Central memory CD4-positive, alpha-beta T cell (primary cell): ENCODE measurements at places on chromosomes 3 and 15.

DNA sequence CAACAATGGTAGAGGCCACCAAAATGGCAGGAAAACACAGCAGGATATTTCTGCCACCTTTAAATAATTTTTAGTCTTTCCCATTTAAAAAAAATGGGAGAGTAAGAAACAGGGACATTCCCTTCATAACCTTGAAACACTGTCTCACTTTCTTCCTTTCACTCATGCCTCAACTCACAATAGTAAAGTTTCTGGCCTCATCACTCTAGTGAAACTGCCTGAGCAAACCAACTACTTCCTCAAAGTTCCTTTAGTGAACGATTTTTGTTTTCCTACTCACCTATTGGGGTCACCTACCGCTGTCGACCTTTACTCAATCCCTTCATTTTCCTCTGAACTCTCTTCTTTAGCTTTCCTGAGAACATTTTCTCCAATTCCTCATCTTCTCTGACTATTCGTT lies 33.0 kb downstream of the SHC4 start:
- DNase-seq: no peak

DNA sequence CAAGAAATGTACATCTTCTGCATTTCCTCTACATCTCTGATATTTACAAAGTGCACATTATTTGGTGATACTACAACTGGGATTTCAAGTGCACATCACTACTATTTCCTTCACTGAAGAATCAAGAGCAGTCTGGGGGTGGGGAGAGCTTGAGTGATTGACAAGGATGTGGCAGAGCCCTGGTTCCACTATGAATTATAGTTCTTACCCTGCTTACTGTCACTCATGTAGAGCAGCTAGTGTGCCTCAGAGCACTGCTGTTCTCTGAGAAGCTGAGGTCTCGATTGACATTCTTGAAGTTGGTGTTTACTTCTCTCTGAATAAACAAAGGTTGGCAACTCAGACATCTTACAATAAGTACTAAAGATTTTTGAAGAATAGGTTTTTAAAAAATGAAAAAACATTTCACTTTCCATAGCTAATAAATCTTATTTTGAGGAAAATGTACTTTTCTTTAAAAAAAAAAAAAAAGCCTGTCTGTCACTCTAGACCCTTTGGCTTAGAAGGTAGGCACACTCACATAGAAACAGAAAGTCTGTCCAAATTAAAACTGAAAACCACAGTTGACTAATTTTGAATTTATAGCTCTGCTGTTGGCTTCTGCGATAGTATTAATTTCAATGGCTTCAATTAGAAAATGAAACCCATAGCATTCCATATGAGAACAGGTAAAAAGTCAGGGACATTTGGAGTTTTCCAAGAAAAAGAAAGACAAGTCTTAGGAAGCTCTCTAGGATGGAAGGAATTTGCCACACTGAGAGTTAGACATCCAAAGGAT lies 5.6 kb downstream of the GREM1 start:
- no peak for DNase-seq

DNA sequence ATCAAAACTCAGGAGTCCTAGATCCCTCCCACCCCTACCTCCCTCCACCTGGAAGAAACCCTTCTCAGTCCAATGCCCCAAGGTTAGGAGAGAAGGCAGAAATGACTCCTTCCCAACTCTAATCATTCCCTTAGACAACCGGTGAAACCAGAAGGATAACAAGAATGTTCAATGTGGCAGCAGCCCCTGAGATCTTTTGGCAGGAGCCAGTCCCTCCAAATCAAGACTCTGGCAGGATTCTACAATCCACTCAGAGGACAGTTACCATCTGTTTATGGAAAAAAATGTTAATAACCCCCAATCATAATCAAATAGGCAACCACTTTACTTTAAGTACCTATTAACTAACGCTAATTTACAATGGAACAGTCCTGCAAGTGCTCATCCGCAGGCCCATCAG lies 136.5 kb downstream of the NTRK3 start:
- no peak for DNase-seq

DNA sequence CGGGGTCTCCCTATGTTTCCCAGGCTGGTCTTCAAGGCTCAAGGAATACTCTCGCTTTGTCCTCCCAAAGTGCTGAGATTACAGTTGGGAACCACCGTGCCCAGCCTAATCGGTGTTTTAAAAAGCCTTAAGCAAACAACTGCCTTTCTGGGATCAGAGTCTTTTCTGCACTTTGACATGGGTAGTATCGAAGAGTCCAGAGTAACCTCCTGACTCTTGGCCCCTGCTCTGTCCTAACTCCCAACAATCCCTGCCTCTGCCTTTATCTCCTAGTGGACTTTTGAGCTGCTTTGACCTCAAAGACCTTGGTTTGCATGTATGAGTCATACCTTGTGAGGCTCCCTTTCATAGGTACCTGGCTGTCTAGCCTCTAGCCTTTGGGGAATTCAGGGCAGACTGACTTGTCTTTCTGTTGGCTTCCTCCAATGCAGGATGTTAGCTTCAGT lies 21.0 kb upstream of the HACD2 start:
- DNase-seq: no peak

DNA sequence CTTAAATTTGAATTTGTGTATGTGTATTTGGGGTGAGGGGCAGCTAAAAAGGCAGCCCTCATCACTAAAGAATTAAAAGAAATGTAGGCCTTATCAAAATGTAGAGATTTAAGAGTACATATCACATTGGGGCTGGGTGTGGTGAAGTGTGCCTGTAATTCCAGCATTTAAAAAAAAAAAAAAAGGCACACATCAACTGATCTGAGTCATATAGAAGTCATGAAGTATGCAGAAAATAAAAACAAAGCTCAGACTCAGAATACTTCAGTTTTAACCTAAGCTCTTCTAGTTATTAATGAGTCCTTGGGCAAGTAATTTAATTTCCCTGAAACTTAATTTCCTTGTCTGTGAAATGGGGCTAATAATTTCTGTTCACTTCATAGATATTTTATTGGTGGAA lies 31.6 kb downstream of the SLC24A1 start:
- no peak for DNase-seq

DNA sequence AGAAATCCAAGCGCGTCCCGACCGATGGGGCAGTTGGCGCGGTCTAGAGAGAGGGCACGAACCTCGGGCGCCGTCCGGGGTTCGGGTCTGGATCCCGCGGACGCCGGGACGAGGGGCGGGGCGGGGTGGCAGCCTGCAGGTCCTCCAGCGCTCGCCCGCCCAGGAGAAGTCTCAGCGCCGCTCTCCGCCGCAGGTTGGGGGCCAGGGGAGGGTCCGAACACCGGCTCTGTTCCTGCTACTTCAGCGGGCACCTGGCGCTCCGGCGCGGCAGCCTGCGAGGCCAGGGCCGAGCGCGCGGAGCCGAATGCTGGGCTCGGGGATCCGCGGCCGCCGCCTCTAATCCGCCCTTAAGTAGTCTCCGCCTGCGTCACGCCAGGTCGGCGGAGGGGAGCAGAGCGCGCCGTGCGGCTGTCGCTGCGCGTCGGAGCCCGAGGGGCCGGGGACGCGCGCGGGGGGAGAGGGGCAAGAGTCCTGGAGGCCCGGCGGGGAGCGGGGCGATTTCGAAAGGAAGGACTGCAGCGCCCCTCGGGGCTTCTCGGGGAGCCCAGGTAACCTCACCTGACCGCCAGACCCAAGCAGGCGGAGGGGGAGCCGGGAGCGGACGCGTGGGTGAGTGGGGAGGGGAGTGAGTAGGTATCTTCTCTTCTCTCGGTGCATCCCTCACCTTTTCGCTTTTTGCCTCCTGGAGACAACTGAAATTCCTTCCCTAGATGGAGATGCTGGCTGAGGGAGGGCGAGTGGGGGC lies at the start of gene GJD2:
TSS of gene GJD2 (minus strand) at position 325 of the 745 bp plus-strand sequence. CDS start 510 bp downstream, outside the sequence.
- no peak for DNase-seq

DNA sequence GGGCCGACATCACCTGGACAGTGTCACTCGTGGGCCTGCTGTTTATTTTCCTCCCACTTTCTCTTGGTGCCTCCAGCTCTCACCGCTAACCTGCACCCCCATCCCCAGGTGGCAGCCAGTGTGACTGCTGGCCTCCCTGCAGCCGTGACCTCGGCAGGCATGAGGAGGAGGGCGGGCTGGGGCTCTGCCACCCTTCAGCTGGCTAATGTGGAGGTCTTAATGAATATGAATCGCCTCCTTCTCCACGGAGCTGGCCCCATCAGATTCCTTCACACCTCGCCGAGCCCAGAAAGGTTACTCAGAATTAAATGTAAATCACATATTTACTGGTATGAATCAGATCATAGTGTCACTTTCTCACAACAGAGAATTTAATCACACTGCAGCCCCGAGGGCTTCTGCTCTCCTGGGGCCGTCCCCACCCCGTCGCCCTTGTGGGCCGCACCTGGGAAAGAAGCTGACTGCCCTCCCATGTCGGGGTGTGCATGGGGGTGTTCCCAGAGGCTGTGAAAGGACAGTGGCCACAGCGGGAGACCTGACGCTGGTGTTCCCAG lies 171.1 kb upstream of the TLE3 start:
- no peak for DNase-seq

DNA sequence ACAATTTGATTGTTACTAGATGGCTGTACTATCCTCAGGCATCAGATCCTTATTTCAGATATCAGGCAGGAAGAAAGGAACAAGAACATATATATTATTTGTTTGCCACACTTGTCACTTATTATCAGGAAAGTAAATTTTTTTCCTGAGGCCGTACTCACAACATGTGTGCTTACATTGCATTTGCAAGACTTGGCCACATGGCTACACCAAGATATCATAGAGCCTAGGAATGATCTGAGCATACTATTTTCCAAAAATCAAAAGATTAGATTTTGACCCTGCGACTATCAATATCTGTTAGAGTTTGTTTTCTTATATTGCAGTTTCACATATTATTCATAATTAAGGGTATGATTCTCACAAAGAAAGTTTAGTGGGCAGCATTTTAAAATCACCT lies 426.2 kb upstream of the BCHE start:
- no peak for DNase-seq

DNA sequence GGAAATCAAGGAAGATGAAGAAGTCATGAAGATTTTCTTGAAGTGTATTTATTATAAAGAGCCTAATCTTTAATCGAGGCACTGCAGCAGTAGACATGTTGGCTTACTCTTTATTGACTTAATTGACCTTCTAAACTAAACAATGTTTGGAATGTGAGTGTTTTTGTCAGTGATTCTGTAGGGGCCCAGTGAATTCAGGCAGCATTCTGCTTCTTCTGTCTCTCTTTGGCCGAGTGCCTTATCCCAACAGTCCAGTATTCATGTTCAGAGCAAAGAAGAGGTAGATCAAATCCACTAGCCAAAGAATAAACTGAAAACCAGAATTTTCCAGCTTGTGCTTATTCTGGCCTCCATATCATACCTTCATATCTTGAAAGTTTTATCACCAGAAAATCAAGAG lies 55.7 kb downstream of the RLBP1 start:
- DNase-seq: no peak

GRCh38 chr3:179401561-179401960 lies 49.7 kb downstream of the GNB4 start:
- DNase-seq: no peak

DNA sequence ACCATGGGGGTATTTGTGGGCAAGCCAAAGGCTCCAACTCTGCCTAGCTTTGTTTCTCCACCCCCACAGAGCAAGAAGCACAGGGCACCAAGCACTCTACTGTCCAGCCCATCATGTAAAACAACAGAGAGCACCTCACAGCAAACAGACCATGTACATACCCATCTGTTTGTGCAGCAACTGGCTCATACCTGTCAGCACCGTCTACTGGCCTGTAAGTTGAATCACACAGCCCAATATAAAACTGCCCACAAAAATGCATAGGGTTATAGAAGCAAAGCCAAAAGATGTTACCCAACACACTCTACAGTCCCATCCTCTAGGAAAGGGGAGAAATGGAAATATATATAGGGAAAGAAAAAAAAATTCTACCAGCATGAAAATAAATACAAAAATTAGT lies 139.7 kb upstream of the CPNE4 start:
- DNase-seq: no peak

- DNase-seq: no peak
These were observed 63.8 kb upstream of the ACP3 start for GRCh38 chr3:132253262-132253878.

DNA sequence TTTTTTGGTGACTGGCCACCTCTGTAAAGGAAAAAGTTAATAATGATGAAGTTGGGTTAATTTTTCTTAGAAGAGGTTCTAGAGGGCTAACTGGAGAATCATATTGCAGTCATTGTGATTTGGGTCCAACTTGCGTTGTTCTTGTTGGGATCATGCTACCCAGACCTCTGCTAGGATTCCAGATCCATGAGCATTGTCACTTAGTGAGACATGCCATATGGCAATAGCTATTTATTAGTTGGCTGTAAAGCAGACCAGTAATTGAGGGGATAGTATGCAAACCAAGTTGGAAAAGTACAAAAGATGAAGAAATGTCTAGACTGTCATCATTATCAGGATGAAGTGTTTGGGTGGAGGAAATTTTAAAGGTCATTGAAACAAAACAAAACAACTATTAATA lies 30.7 kb upstream of the P2RY12 start:
- no peak for DNase-seq
